ENCODE measurements at places on chromosomes 13 and 19.
A peak's percentile ranks its signal among the peaks of the same experiment; 100 is the strongest.

DNA sequence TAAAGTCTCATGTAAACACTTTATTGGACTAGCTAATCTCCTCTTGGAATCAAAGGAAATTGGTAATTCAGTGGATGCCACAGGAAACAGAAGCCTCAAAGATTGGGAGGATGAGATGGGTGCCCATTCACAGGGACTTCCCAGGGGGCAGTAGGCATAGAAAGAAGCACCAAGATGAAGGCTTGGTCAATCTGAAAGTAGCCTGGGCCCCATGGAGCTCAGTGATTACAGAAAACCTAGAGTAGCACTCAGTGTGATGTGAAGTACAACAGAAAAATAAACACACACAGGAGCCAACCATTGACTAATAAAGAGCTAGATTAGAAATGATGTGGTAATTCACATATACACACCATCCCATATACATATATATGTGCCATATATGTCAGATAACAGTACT lies 560.6 kb downstream of the TBC1D4 start:
- DNase-seq: no peak

GRCh38 chr19:48617146-48617937 lies 1.6 kb downstream of the RPL18 start:
- no peak for DNase-seq

DNA sequence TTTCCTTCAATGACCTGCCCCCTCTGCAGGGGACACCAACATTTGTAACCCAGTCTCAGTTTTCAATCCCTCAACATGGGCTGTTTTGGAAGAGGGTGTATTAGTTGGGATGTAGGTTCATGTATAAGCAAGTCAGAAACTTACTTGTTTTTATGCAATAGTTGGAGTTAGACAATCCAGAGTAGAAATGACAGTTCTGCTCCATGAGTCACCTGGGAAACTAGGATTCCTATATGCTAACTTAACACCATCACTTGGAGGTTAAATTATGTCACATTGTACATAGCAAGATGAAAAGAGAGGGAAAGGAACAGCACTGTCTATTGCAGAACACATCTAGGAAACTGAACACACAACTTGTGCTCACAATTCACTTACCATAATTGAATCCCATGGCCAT lies 436.4 kb downstream of the RFC3 start:
- no peak for DNase-seq

- DNase-seq: peak; percentile 6
These were observed 645 bp downstream of the UBL3 start for GRCh38 chr13:29849731-29850212.

DNA sequence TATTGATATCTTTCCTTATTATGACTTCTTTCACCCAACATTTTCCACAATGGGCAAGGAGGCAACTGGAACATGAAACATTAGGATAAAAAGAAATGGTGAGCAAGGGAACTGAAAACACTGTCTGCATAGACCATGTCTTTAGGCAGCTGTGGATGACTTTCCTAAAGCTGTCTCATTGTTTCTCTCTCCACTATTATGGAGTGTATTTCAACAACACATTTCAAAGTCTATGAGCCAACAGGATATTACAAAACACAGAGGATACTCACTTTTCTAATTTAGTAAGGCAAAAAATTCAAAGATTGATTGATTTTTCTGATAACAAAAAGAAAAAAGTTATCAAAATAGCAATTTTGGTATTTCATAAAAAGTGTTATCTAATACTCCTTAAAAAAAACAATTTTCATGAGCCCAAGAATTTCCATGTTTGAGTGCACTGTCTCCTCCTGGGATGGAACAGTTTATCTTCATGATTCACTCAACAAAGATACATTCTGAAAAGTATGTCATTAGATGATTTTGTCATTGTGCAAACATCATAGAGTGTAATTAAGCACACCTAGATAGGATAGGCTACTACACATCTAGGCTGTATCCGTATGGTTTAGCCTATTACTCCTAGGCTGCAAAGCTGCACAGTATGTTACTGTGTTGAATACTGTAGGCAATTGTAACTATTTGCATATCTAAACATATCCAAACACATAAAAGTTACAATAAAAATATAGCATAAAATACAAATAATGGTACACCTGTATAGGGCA lies 1568.4 kb downstream of the SLITRK5 start:
- DNase-seq: no peak

DNA sequence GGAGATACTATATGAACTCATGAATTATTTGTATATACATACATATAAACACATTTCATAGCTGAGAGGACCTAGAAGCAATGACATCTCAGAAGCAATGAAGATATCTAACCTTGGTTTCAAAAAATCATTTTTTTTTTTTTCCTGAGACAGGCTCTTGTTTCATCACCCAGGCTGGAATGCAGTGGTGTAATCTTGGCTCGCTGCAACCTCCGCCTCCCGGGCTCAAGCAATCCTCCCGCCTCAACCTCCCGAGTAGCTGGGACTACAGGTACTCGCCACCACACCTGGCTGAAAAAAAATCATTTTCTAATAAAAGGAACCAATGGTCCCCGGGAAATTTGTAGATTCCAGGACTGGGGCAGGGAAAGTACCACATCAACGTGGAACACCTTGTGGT lies 4.0 kb downstream of the ZNF565 start:
- DNase-seq: no peak

DNA sequence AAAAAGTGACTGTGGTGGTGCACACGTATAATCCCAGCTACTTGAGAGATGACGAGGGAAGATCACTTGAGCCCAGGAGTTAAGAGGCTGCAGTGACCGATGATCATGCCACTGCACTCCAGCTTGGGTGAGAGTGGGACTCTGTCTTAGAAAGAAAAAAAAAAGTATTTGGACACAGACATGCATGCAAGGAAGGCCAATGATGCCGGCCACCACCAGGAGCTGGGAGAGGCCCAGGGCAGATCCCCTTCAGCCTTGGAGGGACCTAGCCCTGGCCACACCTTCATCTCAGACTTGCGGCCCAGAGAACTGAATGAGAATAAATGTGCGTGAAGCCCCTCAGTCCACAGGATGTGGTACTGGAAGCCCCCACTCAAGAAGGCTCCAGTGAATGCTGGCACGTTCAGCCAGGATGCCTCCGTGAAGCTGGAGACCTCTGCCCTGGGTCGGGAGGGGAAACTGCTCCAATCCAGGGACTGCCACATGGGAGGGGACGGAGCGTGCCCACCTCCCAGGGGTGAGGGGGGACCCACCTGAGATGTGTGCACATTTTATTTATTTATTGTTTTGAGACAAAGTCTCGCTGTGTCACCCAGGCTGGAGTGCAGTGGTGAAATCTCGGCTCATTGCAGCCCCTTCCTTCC lies 14.6 kb downstream of the TNFAIP8L1 start:
- DNase-seq: no peak

GRCh38 chr13:51865838-51866237 lies 4.1 kb downstream of the CCDC70 start:
- no peak for DNase-seq

DNA sequence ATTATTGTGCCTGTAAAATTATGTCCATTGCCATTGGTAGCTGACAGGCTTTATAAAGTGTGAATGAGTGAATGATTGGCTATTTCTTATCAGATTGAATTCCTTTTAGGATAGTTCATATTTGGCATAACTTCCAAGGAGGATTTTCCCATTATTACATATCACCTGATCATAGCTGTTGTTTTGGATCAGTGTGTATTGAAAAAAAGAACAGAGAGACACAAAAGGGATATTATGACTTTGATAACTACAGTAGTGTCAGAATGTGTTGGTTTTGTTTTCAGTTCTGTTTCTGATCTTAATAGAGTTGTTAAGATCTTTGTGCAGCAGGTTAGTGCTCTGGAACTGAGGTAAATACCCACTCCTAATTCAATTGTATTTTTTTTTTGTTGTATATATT lies 103.8 kb downstream of the LRCH1 start:
- no peak for DNase-seq

DNA sequence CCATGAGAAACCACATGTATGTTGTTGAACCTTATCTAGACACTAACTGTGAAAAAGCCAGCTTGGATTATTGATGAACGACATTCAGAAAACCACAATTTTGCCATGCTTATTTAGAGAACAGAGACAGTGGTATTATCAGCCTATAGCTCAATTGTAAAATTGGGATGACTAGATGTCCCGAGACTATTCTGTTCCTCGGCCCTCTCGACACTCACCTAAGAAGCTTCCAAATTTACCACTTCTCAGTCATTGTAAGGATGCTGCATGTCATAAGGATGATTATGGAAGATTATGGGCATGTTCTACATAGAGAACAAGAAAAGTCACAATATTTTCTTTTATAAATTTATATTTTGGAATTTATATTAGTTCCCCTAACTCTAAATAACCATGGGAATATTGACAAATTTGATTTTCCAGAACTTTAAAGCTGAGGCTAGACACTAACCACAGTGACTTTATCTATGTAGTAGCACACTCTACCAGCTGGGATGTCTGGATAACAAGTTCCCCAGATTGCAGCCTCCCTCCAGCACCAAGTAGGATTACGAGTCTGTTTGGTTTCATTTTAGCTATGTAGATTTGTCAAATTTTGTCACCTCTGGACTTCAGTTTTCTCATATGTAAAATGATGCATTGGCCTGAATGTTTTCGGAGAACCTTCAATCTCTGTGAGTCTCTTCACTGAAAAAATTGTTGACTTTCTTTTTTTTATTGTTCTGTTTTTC lies 513.6 kb downstream of the IRS2 start:
- no peak for DNase-seq

- no peak for DNase-seq
These were observed 78.2 kb upstream of the GPR12 start for GRCh38 chr13:26838821-26839220.

DNA sequence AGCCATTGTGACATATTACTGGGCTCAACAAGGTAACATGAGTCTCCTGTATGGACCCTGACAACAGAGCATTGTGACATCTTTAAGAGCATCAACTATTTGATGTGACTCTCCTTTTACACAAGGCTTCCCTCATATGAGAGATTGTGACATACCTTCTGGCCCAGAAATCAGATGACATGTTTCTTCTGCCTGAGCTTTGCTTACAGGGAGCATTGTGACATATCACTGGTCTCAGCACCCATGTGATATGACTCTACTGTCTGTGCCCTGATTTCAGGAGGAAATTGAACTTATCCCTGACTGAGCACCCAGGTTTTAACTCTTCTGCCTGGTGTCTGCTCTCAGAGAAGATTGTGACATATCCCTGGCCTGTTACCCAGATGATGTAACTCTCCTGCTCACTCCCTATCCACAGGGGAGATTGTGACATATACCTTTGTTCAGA lies 15.9 kb upstream of the ZNF681 start:
- DNase-seq: no peak

DNA sequence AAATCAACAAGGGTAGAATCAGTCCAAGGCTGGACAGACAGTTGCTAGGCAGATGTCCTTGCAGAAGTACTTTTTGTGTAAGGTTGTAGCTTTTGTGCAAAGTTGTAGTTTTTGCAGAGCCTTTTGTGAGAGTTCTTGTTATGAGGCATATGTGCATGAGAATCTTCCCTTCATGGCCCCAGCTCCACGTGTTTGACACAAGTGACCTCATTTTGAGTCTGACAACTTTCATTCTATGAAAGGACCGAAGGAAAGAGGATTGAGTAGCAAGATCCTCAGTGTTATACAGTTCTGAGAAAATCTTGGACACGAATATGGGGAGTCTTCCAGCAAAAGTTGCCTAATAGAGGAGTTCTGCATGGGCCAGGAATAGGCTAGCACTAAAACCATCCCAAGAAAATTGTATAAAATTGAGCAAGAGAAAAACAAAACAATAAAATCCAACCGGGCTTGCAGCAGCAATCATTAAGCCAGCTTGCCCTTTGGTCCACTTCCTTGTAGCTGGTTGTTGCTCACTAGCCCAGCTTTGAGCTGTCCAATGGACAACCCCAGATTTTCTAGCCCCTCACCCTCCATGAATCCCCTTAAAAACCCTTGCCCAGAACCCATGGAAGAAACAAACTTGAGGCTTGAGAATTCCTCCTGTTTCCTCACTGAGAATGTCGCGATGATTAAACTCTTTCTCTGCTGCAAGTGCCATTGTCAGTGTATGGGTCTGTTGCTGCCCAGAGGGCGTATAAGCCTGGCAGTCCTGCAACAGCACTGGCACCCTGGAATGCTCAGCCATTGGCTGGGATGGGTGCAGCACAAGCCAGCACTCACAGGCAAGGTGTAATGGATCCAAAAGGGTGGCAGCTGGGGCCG lies 6.5 kb downstream of the EPSTI1 start:
- no peak for DNase-seq

GRCh38 chr19:19524053-19524452 lies 4.7 kb upstream of the YJEFN3 start:
- DNase-seq: no peak

DNA sequence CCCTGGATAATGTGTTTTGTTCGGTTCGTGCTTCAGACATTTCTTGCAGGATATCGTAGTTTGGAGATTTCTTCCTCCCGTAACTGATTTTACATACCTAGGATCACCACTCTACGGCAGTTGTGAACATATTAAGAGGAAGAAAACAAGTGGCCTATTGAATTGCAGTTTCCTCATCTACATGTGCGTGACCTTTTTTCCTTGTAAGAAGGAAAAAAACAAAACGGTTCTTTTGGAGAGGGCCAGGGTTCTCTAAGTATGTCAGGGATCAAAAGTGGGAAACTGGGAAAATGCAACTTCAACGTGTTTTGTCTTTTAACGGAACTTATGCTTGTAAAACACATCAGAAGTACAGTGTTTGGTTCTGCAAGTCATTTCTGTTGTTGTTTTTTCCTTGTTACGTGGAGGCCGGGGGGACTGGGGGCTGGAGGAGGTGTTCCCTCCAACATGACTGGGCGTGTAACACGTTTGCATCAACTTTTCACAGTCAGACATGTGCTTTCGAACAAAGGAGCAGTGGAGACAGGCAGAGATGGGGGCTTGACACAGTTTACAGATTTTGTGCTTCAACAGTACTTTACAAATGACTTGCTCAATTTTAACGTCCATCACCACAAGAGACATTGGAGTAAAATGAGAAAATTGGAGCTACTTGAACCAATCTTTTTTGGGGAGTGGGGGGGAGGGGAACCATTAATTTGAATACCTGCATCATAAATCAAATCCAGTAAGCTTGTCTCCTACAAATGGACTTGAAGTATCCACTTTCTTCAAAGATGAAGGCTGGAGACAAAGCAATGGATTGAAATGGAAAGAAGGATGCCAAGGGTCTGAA lies 3.8 kb downstream of the ZC3H4 start:
- DNase-seq: peak; percentile 60

DNA sequence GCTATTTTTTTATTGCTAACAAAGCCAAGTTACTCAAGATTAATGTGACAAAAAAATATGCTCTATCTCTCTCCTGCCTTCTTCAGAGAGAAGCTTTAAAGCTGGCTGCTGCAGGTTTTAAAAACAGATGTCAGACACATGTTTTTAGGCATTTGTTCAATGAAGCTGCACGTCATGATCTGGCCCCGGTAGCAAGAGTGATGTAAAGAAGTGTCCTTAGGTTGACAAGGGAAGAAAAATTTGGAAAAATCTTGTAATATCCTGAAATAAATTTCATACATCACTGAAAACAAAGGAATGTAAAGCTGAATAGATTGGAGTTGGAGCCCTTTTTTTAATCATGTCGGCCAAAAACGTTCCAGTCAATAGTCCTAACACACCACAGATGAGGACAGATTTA lies 531.4 kb upstream of the NBEA start:
- no peak for DNase-seq

- DNase-seq: no peak
These were observed 105.3 kb downstream of the SLC10A2 start for GRCh38 chr13:102960959-102961358.

All from stimulated activated CD8-positive, alpha-beta memory T cell treated with anti-CD3 and anti-CD28 coated beads, Interleukin-7, amount 100 ng/mL, for 48 hours (primary cell).